ENCODE measurements at places on chromosomes 5 and 9. TPM values are rescaled to one million over a fixed set of nuclear protein-coding genes. Genes with fewer than 3 reads are reported as not detected.

The AGXT2 gene
- total RNA-seq = 50.8 TPM

The CDX1 gene
- 0.15 TPM for total RNA-seq

The DMRT3 gene
- total RNA-seq = not detected

The ALDOB gene
- total RNA-seq = 4,002 TPM

The CMBL gene
- total RNA-seq = 116 TPM

The LCN10 gene
- total RNA-seq = 0.15 TPM

The TRIM7 gene
- total RNA-seq = 0.23 TPM

The ZDHHC12 gene
- 22.9 TPM for total RNA-seq

The LHX6 gene
- total RNA-seq = 0.20 TPM

The SPATA31A3 gene
- total RNA-seq = not detected

The TMEM203 gene
- 24.5 TPM for total RNA-seq

The FGF10 gene
- total RNA-seq = 0.08 TPM

The PRDM9 gene
- total RNA-seq = 0.08 TPM

The CNTFR gene
- 13.0 TPM for total RNA-seq

The FGFR4 gene
- total RNA-seq = 89.8 TPM

GRCh38 chr9:76378367-76379073 is 15.7 kb downstream of the RFK start:
- no peak for DNase-seq

- DNase-seq = no peak
Measured at GRCh38 chr9:34887841-34888240, 70.2 kb upstream of the PHF24 start.

- no peak for DNase-seq
Measured at GRCh38 chr5:125160787-125161502, 414.5 kb upstream of the ZNF608 start.

- DNase-seq = no peak
Measured at GRCh38 chr5:39775797-39776365, 351.1 kb upstream of the DAB2 start.

GRCh38 chr5:112366987-112367386 is 52.1 kb downstream of the EPB41L4A start:
- DNase-seq = peak; percentile 57

DNA sequence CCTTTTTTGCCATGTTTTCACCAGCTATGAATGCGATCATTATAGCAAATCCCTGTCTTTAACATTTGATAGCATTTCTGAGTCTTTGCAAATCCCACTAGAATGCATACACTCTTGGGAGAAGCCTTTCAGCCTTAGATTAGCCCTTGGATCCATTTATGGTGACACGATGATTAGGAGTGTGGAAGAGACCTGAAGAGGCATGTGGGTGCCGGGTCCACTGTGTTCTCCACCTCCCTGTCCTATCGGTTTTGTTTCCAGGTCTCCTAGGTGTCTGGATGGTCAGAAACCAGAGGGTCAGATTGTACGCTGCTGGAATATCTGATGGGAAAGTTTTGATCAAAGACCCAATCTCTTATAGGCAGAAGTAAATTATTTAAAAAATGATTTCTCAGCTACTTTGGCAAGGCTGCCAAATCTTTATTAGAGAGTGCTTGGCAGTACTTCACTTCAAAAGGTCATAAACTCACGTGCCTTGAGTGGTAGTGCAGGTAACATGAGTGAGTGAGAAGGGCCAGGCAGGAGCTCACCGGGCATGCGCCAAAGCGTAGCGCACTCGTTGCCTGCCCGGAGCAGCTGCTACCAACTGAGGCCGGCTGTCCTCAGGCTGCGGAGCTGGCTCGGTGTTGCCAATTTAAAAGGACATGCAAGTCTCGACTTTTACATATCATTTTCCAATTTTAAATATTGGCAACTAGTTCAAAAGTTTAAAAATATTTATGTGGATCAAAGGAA is 51.3 kb downstream of the PCSK5 start:
- DNase-seq = no peak

GRCh38 chr5:93675460-93676450 is 65.6 kb downstream of the POU5F2 start:
- DNase-seq = no peak

DNA sequence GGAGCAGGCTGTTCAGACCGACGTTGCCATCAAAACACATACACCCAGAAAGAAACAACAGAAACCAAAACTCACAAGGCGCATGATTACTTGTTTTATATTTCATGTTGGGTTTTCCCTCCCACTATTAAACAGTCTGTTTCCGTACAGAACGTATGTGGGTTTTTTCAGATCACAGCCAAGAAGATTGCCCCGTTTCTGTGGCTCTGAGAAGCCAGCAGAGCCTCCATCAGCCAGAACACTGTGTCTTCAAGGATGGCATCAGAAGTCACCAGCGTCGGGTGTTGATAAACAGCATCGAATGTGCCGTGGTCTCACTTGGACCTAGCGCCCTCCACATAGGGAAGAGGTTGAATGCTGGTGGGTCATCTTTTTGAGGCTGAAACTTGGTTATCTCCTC is 42.8 kb downstream of the FAM78A start:
- no peak for DNase-seq

DNA sequence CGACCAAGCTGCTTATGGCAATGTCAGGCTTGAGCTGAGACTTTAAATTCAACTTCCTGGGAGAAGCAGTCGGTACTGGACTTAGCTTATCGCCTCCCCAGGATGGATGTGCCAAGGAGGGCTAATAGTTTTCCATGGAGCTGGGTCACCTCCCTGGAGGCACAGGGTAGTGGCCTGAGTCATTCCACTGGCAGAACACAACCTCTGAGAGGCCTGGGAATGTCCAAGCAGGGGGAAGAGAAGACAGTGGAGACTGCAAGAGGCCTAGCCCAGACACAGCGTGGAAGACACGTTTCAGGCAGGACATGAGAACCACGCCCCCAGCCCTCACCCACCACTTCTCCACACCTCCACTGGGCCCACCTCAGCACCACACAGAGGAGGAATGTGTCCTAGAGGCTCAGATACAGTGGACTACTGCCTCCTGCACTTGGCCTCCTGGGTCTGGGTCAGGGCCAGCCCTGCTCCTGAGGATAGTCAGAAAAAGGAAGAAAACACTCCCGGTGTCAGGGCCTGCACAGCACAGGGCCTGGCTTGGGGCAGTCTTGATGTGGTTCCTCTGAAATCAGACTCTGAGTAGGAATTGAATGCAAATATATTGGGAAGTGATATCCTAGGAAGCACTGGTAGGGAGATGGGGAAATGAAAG is 171.8 kb downstream of the FSTL4 start:
- DNase-seq = no peak

DNA sequence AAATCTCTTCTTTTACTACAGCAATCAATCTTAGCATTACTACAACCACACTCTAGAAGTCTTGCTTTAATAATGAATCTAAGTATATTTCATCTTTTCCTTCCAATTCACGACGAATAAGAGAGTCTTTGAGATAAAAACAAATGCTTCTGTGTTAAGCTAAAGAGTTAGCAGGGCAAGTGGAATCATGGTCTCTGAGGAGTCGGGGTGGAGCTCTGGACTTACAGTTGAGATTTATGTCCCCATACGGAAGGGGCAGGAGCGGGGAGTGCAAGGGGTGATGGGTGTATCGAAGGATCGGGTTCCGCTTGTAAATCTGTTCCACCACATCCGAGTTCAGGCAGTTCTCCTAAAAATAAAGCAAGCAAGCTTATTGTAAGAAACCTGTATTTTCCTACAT is 59.0 kb upstream of the RETREG1 start:
- no peak for DNase-seq

DNA sequence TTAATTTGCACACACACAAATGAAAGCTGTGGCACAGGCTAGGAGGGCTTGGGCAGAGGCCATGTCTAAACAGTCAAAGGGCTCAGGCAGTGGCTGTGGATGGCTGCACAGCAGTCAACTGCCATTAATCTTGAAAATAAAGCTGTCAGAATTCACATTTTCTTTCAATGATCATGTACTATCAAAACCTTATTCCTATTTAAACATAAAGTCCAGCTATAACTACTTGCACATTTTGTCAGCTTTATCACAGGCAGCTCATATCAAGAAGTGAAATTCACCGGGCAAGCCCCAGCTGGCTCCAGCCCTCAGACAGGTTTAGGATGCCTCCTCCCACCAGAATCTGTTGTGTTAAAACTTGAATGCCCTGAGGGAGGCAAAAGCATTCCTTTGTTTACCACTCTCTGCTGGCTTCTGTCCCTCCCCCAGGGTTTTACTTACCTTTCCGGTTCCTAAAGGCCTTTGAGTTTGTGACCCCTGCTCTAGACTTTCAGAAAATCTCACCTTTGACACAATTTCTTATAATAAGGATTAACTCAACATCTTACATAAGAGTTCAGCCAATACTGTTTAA is 54.9 kb upstream of the GRAMD2B start:
- no peak for DNase-seq

GRCh38 chr9:2489838-2490314 is 131.7 kb upstream of the VLDLR start:
- DNase-seq = no peak

- DNase-seq = no peak
Measured at GRCh38 chr5:14216372-14216771, 73.2 kb downstream of the TRIO start.

DNA sequence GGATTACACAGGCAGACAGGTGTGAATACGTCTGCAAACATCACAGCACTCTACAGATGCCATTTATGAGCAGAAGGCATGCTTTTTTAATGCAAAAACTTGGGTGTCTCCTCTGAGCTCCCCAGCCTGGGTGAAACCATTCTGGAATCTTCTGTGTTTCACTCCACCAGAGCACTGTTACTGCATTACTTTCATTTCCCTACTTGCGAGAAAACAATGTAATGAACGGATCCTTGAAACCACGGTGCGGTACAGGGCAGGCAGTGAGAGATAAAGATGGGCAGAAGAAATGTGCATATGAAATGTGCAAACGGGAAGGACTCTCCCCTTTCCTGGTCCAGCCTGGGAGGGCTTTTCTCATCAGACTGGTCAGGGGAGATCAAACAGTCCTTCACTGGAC is 584.3 kb upstream of the KLF4 start:
- no peak for DNase-seq

- no peak for DNase-seq
Measured at GRCh38 chr5:141597814-141598213, 21.0 kb downstream of the DIAPH1 start.

DNA sequence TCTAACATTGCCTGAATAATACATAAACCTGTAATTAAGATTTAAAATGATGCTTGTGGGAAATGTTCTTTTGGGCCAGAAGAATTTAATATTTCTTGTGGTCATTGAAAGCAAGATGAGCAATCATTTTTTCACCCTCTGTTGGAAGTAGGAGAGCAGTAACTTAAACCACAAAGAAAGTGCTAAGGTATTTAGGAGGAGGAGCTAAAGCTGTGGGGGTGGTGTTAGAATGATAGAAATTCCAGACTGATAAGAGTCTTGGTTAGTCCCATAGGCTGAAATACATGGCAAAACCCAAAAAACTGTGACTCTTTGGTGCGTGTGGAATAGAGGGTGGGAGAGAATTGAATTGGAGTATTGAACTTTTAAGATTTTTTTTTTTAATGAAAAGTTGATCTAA is 247.0 kb downstream of the YTHDC2 start:
- no peak for DNase-seq

DNA sequence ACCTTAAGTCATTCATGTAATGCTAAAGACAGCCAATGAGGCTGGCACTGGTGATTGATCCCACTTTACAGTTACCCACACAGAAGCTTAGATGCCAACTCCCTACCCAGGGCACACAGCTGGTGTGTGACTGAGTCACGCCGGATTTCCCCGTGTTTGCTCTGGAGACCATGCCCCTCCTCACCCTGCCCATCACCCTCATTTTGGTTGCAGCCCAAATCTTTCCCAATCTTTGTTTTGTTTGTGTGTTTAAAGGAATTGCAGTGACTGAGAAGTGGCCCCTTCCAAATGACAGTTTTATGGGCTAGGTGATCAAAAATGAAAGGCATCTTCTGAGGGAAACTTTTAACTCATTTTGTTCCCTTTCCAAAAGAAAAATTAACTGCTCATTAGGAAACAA is 10.9 kb downstream of the FBXL7 start:
- no peak for DNase-seq

DNA sequence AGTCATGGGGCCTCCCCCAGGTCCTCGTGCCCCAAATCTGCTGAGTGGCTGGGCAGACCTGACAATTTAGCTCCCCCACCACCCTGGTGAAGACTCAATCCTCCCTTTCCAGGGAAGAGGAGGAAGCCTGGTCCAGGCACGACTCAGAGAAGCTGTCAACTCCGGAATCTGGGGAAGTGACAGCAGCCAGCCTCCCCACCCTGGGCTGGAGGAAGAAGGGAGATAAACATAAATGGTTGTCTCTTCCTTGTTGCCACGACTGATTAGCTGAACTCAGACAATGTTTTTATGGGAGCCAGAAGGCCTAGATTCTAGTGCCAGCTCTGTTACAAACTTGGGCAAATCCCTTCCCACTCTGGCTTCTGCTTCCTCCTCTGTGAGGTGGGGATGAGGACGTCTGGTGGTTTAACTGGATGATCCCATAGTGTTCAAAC is 15.4 kb downstream of the CCDC69 start:
- peak; percentile 47 for DNase-seq

DNA sequence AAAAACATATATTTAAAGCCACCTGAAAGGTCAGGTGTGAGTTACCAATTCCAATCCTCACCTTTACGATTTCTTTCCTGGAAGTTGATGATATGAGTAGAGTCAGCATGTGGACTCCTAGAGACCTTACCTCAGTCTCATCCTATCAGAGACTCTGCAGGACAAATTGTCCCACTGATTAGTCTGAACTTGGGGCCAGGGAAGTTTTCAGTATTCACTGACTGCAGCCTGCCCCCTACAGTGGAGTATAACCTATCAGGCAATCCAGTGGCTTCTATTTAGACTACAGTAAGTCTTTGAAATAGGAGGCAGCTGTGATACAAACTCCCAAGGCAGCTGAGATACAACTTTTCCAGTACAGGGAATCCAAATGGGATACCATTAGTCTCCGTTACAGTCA is 449.4 kb upstream of the CDH10 start:
- DNase-seq = no peak

DNA sequence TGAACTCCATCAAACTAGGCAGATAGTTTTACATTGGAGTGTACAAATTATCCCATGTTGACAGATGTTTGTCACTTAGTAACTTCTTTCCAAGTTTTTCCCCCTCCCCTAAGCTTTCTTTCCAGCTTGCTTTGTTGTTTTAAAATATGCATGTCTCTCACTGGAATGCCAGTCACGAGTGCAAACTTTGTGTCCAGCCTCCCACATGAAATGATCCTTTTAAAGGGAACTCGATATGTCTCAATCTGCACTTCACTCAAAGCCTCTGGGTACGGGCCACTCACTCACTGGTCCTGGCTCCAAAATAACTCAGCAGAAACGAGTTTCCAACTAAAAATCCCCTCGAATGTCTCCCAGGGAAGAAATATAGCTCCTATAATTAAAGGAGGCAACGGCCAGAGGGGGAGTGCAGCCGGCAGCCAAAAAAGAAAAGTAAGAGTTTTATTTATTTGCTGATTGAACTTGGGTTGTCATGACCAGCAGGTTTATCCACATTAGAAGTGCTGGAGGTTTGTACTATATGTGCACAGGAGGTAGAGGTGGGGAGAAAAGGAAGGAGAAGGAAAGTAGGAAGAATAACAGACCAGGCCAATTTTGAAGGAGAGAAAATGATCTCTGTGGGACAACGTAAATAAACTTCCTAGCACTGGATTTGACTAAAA is 17.5 kb downstream of the NR2F1 start:
- no peak for DNase-seq
